ENCODE measurements at places on chromosomes 16 and 17.

DNA sequence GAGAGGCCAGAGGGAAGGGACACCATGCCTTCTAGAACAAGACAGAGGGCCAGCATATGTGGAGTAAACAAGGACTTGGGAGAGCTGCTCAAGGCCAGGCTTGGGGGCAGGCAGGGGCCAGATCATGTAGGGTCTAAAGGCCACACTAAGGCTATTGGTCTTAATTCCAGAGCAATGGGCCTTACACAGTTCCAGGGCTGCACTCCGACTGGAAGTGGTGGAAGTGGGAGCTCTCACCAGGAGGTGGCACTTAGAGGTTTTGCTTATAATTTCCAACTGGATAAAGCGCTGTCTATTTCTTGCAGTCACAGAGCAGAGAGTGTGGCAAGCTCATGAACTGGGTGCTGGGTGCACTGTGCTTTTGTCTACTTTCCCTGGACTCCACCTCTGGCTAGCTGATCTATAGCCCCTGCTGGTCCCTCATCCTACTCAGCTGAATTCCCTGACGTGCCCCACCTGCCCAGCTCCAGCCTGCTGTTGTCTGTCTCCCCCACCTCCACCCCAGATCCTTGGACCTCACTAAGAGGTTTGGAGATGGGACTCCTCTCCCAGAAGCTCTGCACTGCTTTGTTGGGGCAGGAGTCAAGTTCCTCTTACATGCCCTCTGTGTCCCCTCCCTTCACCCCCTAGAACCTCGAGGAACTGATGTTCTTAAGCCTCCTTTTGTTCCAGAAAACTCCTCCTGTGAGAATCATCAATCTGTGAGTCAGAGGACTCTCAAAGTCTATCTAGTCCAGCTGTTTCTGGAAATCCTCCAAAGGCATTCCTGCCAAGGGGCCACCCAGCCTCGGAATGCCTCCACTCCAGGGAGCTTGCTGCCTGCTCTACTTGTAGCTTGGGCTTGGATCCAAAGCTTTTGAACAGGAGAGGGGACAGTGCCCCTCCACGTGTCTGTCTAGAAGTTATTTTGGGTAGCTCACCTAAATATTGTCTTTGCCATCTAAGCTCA lies 48.1 kb upstream of the KSR1 start:
- DNase-seq: no peak

GRCh38 chr16:46606231-46606630 lies 14.9 kb downstream of the SHCBP1 start:
- no peak for DNase-seq

DNA sequence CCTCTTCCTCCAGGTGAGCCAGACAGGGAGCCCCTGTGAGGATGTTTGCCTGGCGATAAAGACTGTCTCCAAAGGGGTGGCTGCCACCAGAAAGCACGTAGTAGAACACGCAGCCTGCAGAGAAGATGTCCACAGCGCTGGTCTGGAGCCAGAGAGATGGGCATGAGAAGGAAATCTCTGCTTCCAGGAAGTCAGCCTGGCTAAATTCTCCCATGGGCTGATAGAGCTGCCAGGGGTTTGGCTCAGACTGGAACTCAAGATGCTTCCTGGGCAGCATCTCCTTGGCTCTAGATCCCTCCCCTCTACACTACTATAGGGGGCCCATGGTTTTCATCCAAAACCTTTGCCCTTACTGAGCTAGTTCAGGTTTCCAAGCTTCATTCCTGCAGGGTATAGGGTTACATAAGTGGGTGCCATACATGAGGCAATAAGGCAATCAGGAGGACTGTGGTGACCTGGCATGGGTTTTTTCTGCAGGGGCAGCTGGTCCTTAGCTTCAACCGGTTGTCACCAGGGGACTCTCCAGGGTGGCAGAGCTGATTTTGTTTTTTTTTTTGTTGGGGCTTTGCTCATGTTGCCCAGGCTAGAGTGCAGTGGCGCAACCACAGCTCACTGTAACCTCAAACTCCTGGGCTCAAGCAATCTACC lies 13.6 kb downstream of the PLK1 start:
- no peak for DNase-seq

- no peak for DNase-seq
These were observed 38.9 kb downstream of the MRPS23 start for GRCh38 chr17:57810721-57811637.

GRCh38 chr17:39090908-39091665 lies 60.4 kb downstream of the PLXDC1 start:
- DNase-seq: no peak

DNA sequence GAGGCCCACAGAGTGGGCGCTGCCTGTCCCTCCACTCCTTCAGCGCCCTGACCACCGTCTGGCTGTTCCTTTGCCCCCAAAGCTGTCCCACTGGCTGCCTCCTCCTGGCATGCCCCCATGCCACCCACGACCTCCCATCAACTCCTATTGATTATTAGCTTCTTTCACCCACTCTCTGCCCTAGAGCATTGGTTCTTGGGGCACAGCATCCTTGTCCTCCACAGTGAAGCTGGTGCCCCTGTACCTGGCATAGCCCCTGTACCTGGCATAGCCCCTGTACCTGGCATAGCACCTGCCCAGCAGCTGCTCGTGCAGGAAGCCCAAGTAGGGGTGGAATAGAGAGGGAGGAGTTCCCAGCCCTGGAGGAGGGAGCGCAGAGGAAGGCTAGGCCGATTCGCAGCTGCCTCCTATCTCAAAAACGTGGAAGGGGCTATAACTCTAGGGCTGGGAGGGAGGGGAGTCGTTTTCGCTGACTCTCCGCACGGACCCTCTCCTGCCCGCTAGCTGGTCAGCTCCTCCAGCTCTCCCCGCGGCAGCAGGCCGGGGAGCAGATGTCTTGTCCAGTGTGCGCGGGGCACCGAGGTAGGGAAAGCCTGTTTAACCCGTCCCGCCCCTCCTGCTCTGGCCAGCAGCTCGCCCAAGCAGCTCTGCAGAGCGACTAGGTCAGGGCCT lies 5.7 kb upstream of the ACTG1 start:
- DNase-seq: no peak

GRCh38 chr17:76816590-76817135 lies 51.5 kb upstream of the MGAT5B start:
- DNase-seq: no peak
